Stimulated activated CD4-positive, alpha-beta T cell treated with anti-CD3 and anti-CD28 coated beads, Interleukin-1b, Interleukin-23, amount 100 ng/mL, for 48 hours (primary cell): ENCODE measurements at places on chromosomes 3 and 15.

GRCh38 chr3:191085091-191085490 lies 114.0 kb upstream of the OSTN start:
- DNase-seq = no peak

- DNase-seq = no peak
Observed at GRCh38 chr15:80636675-80637074, 58.4 kb upstream of the ABHD17C start.

- DNase-seq = no peak
Observed at GRCh38 chr3:155368786-155369185, 75.3 kb upstream of the STRIT1 start.

GRCh38 chr3:4583416-4583815 lies 90.3 kb downstream of the ITPR1 start:
- no peak for DNase-seq

- no peak for DNase-seq
Observed at GRCh38 chr3:70264122-70264780, 48.2 kb downstream of the MDFIC2 start.

GRCh38 chr15:67444100-67444499 lies 76.8 kb upstream of the C15orf61 start:
- no peak for DNase-seq

DNA sequence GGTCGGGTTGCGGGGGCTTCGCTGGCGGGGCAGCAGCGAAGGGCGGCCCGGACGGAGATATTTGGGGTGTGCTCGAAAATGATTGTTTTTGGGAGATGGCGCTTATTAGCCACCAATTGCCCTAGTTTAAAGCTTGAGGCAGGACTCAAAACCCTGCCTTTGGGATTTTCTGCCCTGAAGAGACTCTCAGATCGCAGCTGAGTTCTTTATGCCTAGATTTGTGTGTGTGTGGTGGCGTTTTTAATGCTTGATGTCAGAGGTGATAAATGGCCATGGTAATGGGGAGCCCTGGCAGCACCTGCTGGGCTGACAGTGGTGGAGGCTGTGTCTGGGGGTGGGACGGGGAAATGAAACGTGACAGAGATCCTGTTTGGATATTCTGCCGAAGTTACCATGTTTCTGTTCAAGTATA lies 604 bp downstream of the KCTD6 start:
- peak; percentile 25 for DNase-seq

- no peak for DNase-seq
Observed at GRCh38 chr3:99087277-99087676, 185.8 kb upstream of the DCBLD2 start.

- no peak for DNase-seq
Observed at GRCh38 chr3:54086652-54087405, 35.5 kb upstream of the CACNA2D3 start.

DNA sequence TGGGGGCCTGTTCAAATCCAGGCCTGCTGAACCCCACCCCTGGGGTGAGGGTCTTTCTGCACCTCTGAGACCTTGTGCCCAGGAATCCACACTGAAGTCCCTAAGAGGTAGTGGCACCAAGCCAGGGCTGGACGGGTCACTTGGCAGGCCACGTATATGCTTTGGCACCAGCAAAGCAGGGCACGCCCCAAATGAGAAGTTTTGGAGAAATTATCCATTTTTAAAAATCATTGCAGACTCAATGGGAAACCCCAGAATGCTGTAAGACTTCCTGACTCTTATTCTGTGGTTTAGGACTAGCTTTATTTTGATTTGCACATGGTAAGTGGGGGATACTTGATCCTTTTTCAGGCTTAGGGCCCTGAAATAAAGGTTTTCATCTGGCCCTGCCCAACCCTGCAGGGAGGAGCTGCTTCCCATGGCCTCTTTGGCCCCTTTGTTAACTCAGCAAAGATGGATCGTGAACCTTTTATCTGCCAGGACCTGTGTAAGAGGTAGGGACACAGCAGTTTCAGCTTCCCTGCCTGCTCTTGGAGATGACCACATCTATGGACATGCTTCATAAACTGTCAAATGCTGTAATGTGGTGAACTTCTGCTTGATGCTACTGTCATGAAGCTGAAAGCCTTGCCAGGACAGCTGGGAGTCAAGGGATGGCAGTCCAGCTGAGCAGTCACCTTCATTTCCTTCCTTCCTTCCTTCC lies 88.0 kb downstream of the HMG20A start:
- no peak for DNase-seq

DNA sequence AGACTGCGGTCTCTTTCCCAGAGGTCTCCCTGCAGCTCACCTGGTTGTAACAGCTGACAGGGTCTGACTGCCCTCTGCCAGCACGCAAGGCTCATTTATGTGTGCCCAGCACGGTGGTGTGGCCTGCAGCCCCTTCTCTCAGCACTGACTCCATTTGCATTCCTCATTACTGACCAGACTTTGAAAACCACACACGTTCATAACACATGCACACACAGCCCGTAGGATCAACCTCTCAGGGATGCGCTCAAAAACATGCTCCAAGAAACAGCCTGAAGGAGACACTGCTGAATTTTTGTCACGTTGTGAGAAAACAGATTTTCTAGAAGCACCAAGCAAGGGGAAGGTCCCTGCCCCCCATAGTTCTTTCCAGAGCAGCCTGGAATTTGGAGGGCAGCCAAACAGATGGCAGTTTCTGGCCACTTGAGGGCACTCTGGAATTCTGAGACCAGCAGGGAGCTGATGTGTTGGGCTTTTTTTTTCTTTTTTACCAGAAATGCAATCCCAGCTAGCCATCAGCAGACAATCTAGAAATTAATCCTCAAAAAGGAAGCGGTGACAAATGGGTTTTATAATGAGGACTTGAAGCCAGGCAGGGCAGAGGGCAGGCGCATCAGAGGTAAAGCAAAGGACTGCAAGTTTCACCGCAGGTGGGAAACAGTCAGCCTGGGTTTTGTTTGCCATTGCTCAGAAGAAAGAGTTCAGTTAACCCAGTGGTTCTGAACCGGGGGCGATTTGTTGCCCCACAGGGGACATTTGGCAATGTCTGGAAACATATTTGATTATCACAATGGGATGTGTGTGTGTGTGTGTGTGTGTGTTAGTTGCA lies 170.5 kb upstream of the PROK2 start:
- DNase-seq = peak; percentile 61

DNA sequence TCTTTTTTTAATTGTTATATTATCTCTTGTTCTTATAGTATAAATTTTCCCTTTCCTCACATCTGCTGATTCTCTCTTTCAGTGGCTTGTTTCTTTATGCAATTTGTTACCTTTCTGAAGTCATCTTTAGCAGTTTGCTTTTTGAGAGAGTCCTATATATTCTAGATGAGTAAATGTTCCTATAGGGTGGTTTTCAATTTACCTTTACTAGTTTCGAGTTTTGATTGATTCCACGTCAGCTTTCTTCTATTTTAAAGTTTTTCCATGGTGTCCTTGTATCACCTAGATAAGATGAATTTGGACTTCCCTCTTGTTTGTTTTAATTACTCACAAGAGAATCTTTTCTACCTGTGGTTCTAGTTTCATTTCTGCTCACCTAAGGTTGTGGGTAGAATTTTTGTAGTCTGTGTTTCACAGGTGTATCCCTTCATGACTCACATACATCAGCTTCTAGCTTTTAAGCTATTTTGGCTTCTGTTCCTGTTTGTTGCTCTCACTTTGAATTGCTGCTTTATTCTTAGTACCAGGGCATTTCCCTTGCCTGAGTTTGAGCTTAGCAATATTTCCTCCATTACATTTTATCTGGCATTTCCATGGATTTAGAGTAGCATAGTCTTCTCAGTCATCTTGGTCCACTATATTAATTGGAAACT lies 6.4 kb downstream of the TEX9 start:
- no peak for DNase-seq

DNA sequence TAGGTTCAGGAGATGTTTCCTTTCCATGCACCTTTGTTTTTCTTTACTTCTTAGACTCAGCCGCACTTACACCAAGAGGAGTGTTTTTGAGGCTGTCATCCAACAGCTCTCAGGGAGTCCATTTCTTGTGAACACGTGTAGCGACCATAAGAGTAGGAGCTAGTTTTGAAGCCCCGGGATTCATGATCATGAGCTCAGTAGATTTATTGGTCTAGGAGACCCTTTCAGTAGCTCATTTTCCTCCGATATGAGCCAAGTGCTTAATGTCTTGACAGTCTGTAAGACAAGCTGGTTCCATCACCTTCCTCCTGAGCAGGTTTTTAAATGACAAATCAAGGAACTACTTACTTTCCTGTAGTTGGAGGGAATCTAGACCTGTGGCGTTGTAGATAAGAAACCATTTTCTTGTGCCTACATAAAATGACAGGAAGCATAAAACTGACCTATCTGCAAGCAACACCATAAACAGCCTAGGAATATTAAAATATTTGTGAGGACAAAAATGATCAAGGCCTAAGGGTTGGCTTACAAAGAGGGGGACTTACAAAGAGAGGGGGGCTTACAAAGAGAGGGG lies 172.6 kb upstream of the BHLHE40 start:
- DNase-seq = no peak
